ENCODE measurements at places on chromosomes 3 and 15.

- no peak for DNase-seq
Observed at GRCh38 chr3:45612138-45612537, 17.6 kb downstream of the LIMD1 start.

GRCh38 chr3:171784387-171784786, 25.9 kb downstream of the PLD1 start:
- DNase-seq = no peak

- no peak for DNase-seq
Observed at GRCh38 chr15:88663141-88663621, 24.4 kb downstream of the ISG20 start.

DNA sequence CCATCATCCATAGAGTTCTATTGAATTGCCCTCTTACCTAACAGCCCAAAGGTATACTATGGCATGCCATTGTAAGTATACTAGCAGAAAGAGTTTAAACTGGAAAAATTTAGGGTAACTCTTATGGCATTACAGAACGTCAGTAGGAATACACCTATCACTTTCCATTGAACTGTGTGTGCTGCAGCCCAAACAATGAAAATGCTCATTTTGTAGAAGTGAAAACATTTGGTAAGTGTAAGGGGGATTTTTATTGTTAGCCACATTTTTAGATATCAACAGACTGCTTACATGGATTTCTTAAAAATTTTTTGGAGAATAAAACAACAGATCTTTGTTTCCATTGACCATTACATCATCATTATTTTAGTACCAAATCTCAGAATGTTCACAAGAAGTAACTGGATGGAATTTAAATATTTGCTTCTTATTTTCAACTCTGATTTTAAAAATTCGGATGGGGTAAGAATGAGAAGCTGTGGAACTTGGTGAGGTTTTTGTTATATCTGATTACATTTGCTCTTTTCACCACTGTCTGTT, 245.9 kb downstream of the UBE2E2 start:
- DNase-seq = no peak

DNA sequence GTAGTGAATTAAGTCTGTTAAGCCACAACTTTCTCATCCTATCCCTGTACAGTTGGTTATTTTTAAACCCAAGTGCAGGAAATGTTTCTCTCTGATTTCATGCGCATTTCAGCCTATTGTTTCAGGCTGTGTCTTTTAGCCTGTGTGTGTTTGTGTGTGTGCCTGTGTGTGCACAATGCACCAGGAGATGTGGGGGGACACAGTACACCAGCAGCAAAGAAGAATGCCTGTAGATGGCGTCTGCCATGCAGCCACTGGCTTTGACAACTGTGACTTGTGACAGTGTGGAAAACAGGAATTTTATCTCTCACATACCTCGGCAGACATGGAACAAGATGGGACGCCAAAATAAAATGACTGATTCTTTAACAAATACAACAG, 43.6 kb upstream of the PLXNA1 start:
- no peak for DNase-seq

GRCh38 chr3:122794483-122794778, 438 bp upstream of the SLC49A4 start:
- DNase-seq = no peak

DNA sequence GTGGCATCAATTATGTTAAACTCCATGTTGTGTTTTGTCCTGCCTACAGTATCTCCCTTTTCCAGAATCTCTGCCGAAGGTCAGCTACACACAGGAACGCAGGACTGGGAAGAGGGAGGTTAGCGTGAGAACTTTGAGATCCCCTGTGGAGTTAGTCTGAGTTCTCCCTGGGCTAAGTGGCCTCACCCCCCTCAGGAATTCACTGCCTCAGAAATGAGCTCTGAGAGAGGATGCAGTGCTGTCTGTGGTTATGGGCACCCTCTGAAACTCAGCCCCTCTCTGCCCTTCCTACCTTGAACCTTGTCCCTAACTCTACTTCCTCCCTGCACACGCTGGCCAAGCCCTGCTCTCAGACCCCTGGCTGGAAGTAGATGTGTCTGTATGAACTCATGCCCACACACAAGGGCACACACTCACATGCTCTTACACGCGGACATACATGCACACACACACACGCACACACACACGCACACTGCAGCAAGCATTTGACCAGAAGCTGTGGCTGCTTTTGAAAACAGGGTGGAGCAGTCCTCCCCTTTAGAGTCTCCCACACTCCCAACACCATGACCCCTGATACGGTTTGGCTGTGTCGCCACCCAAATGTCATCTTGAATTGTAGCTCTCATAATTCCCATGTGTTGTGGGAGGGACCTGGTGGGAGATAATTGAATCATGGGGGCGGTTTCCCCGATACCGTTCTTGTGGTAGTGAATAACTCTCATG, 5.3 kb upstream of the VIPR1 start:
- DNase-seq = peak; percentile 34

GRCh38 chr3:27628026-27628750, 93.9 kb downstream of the EOMES start:
- DNase-seq = no peak
